IgD-negative memory B cell (primary cell): ENCODE measurements at places on chromosomes 16 and 17. TPM values are rescaled to one million over a fixed set of nuclear protein-coding genes. Genes with fewer than 3 reads are reported as not detected.

The GDPD3 gene
- not detected for polyA plus RNA-seq

The CCDC40 gene
- polyA plus RNA-seq, result not detected

The ABCA8 gene
- polyA plus RNA-seq, result not detected

The UBALD1 gene
- 6.7 TPM for polyA plus RNA-seq

The NME4 gene
- polyA plus RNA-seq, result 106 TPM

The ASGR2 gene
- polyA plus RNA-seq, result 0.60 TPM

The DRC3 gene
- polyA plus RNA-seq, result 0.90 TPM

The UNKL gene
- 9.2 TPM for polyA plus RNA-seq

The SCGB1C2 gene
- not detected for polyA plus RNA-seq
